Fibroblast of lung (primary cell): ENCODE measurements at places on chromosomes 12 and 14. TPM values are rescaled to one million over a fixed set of nuclear protein-coding genes. Genes with fewer than 3 reads are reported as not detected.
A peak's percentile ranks its signal among the peaks of the same experiment; 100 is the strongest.

DNA sequence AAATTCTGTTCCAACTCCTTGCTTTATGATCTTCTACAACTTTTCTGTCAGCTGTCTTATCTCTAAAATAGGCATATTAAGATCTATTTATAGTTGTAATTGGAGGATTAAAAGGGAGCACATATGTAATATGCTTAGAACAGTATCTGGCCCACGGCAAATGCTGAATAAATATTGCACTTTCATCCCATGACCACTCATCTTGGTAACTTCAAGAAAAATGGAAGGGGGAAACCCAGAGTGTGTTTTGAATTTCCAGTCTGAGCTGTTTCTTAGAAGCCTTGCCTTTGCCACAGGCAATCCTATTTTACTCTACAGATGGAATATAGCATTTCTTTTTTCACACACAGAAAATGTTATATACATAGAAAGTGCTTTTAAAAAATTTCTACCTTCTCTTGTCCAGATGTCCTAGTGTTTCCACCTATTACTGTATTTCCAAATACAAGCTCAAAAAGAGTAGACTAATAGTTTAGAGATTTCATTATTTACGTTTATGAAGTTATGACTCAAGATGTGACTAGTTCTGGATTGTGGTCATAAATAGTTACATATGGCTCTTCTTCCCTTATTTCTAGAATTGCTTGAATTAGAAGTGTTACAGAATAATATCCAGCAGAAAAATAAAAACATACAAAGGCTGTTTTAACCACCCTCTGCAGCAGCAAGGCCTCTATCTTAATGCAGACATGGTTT, 6.2 kb upstream of the STXBP6 start:
- peak; percentile 54 for DNase-seq
- no peak overlapping the region for H3K4me3 ChIP-seq
- H3K27me3 ChIP-seq = no peaks in the 10 kb centered on the region
- H3K36me3 ChIP-seq = no peaks in the 10 kb centered on the region
- peak overlapping the region; percentile 55 for H3K27ac ChIP-seq

GRCh38 chr12:43054085-43054484, 464.5 kb upstream of the PRICKLE1 start:
- H3K27me3 ChIP-seq = no peaks in the 10 kb centered on the region
- DNase-seq = no peak
- no peak overlapping the region for H3K4me3 ChIP-seq
- H3K27ac ChIP-seq = no peak overlapping the region
- H3K4me1 ChIP-seq = no peaks in the 10 kb centered on the region

- H3K4me3 ChIP-seq = no peak overlapping the region
- H3K4me1 ChIP-seq = peaks cover 2% of the 10 kb centered on the region
- peaks cover under 1% of the 10 kb centered on the region for H3K36me3 ChIP-seq
- H3K27me3 ChIP-seq = no peaks in the 10 kb centered on the region
- peak; percentile 18 for DNase-seq
Observed at GRCh38 chr14:50622978-50623377, 45.1 kb downstream of the SAV1 start.

GRCh38 chr12:104458694-104459367, 2.1 kb downstream of the CHST11 start:
- no peaks in the 10 kb centered on the region for H3K27me3 ChIP-seq
- DNase-seq = no peak
- no peaks in the 10 kb centered on the region for H3K36me3 ChIP-seq
- H3K4me3 ChIP-seq = peak overlapping the region; percentile 84
- peaks cover 11% of the 10 kb centered on the region for H3K4me1 ChIP-seq

DNA sequence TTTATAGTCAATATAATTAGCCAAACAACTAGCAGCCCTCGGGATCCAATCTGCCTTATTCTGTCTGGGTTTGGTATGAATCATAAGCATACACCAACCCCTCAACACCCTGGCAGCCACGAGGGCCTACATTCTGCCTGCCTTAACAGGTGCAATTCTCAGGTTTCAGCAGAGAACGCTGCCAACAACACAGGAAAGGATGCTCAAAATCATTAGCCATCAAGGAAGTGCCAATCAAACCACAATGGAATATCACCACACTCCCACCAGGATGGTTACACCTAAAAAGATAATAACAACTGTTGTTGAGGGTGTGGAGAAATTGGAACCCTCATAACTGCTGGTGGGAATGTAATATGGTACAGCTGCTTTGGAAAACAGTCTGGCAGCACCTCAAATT, 122.8 kb downstream of the TTC7B start:
- no peaks in the 10 kb centered on the region for H3K36me3 ChIP-seq
- H3K4me3 ChIP-seq = no peak overlapping the region
- no peaks in the 10 kb centered on the region for H3K27me3 ChIP-seq
- no peak for DNase-seq
- H3K4me1 ChIP-seq = peaks cover 6% of the 10 kb centered on the region
- no peak overlapping the region for H3K27ac ChIP-seq

GRCh38 chr14:55190906-55191202, 531 bp downstream of the DLGAP5 start:
- no peak for DNase-seq
- H3K36me3 ChIP-seq = no peaks in the 10 kb centered on the region
- H3K4me1 ChIP-seq = peaks cover 3% of the 10 kb centered on the region
- H3K27me3 ChIP-seq = no peaks in the 10 kb centered on the region
- peak overlapping the region; percentile 69 for H3K27ac ChIP-seq

- H3K4me1 ChIP-seq = peaks cover 13% of the 10 kb centered on the region
- peak overlapping the region; percentile 10 for H3K27ac ChIP-seq
- peak; percentile 80 for DNase-seq
- H3K27me3 ChIP-seq = no peaks in the 10 kb centered on the region
- H3K4me3 ChIP-seq = no peak overlapping the region
Observed at GRCh38 chr12:76037130-76038103, 5.8 kb upstream of the PHLDA1 start.

DNA sequence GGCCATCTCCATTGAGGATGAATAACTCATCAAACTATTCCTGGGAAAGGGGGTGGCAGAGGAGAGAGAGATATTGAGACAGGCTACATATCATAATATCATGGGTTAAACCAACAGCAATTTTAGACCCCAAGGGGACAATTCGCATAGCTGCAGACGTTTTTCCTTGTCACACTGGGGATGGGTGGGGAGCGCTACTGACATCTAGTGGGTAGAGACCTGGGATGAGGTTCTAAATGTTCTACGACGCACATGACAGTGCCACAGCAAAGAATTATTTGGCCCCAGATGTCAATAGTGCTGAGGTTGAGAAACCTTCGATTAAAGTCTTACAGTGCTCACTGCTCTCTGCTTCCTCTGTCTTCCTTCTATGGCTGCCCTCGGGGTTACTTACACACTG, 425.6 kb downstream of the NRXN3 start:
- no peaks in the 10 kb centered on the region for H3K36me3 ChIP-seq
- DNase-seq = no peak
- H3K27me3 ChIP-seq = no peaks in the 10 kb centered on the region
- H3K4me1 ChIP-seq = no peaks in the 10 kb centered on the region

- H3K27ac ChIP-seq = no peak overlapping the region
- no peak for DNase-seq
- no peak overlapping the region for H3K4me3 ChIP-seq
- H3K36me3 ChIP-seq = no peaks in the 10 kb centered on the region
- H3K4me1 ChIP-seq = no peaks in the 10 kb centered on the region
Observed at GRCh38 chr14:88163731-88164255, 158.9 kb downstream of the GPR65 start.

DNA sequence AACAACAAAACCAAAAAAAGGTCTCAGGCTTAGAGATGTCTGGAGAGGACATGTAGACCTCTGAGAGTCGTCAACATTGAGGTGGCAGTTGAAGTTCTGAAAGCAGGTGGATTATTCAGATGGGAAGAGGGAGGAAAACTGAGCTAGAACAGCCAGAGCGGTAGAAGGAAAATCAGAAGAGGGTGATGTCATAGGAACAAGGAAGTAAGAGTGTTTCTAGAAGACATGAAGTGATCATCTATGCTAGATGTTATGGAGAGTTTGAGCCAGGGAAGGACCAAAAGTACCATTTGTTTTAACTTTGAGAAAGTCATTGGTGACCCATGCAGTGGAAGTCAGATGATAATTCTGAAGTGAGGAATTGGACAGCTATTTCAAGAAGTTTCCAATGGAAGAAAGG, 316.2 kb upstream of the RGS6 start:
- no peaks in the 10 kb centered on the region for H3K27me3 ChIP-seq
- H3K27ac ChIP-seq = no peak overlapping the region
- peaks cover 3% of the 10 kb centered on the region for H3K4me1 ChIP-seq
- no peak overlapping the region for H3K4me3 ChIP-seq
- no peak for DNase-seq

The SDR9C7 gene
- not detected in 2 replicates for total RNA-seq

DNA sequence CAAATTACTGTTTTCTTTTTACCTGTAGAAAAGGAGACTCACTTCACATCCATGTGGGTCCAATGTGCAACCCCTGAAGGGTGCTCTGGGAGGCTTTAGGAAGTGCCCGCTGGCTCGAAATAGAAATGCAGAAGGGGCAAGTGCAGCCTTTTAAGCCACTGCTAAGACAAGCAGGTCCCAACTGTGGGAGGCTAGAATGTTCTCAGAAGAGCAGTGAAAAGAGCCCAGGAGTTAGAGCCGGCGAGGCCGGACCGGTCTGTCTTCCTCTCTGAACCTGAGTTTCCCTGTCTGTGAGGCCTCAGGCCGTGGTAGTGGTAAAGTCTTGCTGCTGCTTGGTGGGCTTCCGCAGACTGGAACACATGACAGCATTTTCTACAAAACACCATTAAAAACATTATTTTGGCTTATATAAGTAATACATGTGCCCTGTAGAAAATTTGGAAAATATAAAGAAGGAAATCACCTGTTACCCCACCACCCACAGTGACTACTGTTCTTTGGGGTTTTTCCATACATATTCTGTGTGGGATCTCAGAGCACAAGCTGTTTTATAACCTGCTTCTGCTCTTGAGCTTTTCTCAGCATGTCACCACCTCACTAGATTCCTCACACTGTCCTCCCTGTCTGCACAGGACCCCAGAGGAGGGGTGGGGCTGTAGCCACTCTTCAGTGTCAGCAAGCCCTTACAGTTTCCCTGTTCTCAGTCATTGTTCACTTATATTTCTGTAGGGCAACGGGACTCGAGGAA, 6.0 kb downstream of the CKB start:
- H3K4me1 ChIP-seq = peaks cover 21% of the 10 kb centered on the region
- H3K36me3 ChIP-seq = peaks cover 2% of the 10 kb centered on the region
- no peaks in the 10 kb centered on the region for H3K27me3 ChIP-seq

The CLEC1A gene
- total RNA-seq = not detected in 2 replicates

The DNAH10 gene
- total RNA-seq = 0.26 and 0.33 TPM in 2 replicates

The L2HGDH gene
- 3.1 and 3.8 TPM in 2 replicates for total RNA-seq

DNA sequence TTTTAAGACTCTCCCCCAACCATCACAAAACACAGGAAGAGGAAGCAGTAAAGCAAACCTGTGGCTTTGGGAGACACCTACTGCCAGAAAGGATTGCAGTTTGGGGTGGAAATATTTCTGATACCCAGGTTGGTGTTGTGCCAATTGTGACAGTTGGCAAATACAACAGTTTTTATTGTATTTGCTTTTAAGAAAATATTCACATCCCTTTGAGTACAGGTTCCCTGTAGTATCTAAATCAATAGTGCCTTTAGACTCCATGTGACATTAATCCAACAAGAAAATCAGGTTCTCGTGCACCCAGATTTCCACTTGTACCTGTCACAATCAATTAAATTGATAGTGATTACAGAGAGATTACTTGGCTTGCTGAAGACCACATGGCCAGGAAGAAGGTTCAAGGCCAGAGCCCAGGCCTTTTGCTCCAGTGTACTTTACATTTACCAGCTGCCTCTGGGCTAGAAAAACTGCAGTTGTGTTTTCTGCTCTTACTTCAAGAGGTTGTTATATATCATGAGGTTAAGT, 361.2 kb downstream of the ATP23 start:
- no peak overlapping the region for H3K27ac ChIP-seq
- no peaks in the 10 kb centered on the region for H3K36me3 ChIP-seq
- no peak for DNase-seq

DNA sequence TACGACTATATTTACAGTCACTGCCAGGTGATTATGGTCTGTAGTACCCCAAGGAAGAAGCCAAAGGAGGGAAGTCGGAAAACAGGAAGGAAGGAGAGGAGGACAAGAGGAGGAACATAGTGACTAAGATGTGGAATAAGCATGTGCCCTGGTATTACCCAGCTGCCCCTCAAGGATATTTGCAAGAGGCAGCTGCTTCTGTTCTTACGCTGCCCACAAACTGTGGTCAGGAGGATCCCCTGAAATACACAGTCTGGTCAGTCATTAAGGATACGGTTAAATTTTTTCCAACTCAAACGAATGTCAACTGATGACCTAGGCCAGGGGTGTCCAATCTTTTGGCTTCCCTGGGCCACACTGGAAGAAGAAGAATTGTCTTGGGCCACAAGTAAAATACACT, 126.5 kb downstream of the CMAS start:
- H3K4me3 ChIP-seq = no peak overlapping the region
- no peaks in the 10 kb centered on the region for H3K36me3 ChIP-seq
- no peak for DNase-seq
- no peaks in the 10 kb centered on the region for H3K4me1 ChIP-seq
- H3K27ac ChIP-seq = no peak overlapping the region
- no peaks in the 10 kb centered on the region for H3K27me3 ChIP-seq

The TRHDE gene
- total RNA-seq = 5.9 and 7.3 TPM in 2 replicates

DNA sequence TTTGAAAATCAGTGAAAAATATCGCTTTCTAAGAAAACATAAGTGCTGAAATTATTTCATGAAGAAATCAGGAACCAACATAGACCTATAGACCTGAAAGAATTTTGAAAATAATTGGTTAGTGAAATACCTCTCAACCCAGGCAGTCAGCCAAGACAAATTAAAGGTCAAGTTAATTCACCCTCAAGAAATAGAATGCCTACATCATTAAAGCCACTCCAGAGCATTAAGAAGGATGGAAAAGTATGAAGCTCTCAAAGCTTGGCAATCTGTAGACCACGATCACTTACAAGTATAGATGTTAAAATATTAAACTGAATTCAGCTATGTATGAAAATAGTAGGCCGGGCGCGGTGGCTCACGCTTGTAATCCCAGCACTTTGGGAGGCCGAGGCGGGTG, 48.3 kb downstream of the SFSWAP start:
- no peaks in the 10 kb centered on the region for H3K27me3 ChIP-seq
- H3K4me1 ChIP-seq = no peaks in the 10 kb centered on the region
- peaks cover 16% of the 10 kb centered on the region for H3K36me3 ChIP-seq
- no peak overlapping the region for H3K4me3 ChIP-seq
- no peak overlapping the region for H3K27ac ChIP-seq

GRCh38 chr12:111024205-111024801, 103.9 kb upstream of the MYL2 start:
- no peak overlapping the region for H3K27ac ChIP-seq
- H3K27me3 ChIP-seq = no peaks in the 10 kb centered on the region
- H3K4me1 ChIP-seq = no peaks in the 10 kb centered on the region
- H3K4me3 ChIP-seq = no peak overlapping the region
- DNase-seq = peak; percentile 13
